ENCODE measurements at places on chromosomes 12 and 14. TPM values are rescaled to one million over a fixed set of nuclear protein-coding genes. Genes with fewer than 3 reads are reported as not detected.

DNA sequence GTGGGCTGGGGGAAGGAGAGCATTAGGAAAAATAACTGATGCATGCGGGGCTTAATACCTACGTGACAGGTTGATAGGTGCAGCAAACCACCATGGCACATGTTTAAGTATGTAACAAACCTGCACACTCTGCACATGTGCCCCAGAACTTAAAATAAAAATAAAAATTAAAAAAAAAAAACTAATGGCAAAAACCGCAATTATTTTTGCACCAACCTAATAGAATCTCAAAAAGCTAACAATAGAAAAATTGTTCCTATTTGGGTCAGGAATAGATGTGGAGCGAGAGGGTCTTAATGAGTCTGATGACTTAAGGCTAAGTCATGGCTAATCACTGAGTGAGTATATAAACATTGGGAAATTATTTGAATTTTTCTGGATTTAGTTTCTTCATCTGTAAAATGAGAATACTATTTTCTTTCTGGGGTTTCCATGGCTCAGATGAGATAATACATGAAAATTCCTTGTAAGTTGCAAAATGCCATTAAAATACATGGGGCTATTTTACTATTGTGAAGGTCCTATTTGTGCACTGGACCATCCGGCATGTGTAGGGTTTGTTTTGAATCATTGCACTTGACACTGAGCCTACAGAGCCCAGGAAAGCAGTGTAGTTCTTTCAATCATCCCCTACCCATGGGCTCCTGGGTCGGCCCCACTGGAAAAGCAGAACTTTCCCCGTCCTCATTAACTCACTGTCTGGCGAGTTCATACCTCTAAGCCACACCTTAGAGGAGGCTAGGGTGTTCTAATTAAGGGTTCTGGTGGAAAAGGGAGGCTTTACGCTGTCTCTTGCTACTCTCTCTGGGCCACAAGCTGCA lies 164.1 kb upstream of the NTF3 start:
- H3K27me3 ChIP-seq = no peaks in the 10 kb centered on the region
- no peak overlapping the region for H3K27ac ChIP-seq
- H3K4me1 ChIP-seq = no peaks in the 10 kb centered on the region
- no peaks in the 10 kb centered on the region for H3K36me3 ChIP-seq
- no peak for DNase-seq
- H3K4me3 ChIP-seq = no peak overlapping the region

DNA sequence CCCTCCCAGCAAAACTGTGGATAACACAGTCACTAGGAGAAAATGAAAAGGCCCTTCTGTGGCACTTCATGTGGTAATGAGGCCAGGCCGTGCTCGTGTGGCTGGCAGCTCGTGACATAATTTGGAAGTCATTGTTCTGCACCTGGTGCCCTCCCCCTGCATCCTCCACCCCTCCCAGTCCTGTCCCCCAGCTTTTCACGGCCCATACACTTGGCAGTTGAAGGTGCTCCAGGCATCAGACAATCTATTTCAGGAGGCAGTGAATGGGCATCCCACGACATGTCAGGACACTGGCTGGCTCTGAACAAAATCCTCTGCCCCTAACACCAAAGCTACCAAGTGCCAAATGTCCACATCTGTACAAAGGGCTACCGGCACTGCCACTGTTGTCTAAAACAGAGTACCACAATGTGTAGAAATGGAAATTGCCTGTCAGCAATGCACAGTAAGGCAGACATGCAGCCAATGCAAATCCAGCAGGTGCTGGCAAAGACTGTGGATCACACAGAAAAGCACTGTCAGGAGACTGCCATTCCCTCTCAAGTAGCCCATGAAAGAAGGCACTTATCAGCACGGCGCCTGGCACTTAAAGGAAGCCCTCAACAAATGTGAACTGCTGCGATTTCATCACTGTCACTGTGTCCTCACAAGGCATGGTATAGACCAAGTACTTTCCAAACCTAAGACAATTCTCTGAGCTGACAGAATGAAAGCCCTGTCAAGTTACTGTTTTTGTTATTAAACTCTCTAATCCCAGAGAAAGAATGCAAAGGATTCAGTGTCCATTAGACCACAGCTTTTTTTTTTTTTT lies 39.1 kb downstream of the CORO1C start:
- H3K4me1 ChIP-seq = peaks cover 75% of the 10 kb centered on the region
- no peak for DNase-seq
- H3K27me3 ChIP-seq = no peaks in the 10 kb centered on the region

DNA sequence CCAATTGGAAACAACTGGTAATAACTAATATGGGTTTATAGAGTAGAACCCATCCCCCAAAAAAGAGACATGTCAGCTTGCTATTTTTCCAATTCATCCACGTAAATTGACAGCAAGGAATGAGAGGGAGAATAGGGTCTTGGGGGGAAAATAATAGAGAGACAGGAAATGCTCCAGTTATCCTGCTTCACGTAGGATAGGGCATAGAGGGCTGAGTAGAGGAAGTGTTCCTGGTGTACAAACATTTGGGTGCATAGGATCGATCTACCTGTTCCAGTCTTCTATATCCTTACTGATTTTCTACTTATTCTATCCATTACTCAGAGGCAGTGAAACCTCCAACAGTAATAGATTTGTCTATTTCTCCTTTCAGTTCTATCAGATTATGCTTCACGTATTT lies 49.6 kb upstream of the COL2A1 start:
- no peaks in the 10 kb centered on the region for H3K27me3 ChIP-seq
- H3K4me1 ChIP-seq = peaks cover 6% of the 10 kb centered on the region
- peaks cover 23% of the 10 kb centered on the region for H3K36me3 ChIP-seq
- H3K4me3 ChIP-seq = no peak overlapping the region

GLT8D2 gene
- 0.41 TPM for total RNA-seq

WSCD2 gene
- not detected for total RNA-seq
